ENCODE measurements at places on chromosomes 4 and X. TPM values are rescaled to one million over a fixed set of nuclear protein-coding genes. Genes with fewer than 3 reads are reported as not detected.
A peak's percentile ranks its signal among the peaks of the same experiment; 100 is the strongest.

GRCh38 chr4:184808713-184809050 lies 17.1 kb downstream of the ACSL1 start:
- peaks cover 2% of the 10 kb centered on the region for H3K36me3 ChIP-seq
- no peaks in the 10 kb centered on the region for H3K27me3 ChIP-seq
- no peak for DNase-seq
- peaks cover 2% of the 10 kb centered on the region for H3K4me1 ChIP-seq

CFAP47 gene
- not detected for total RNA-seq

HSFX3 gene
- not detected for total RNA-seq

UBQLN2 gene
- 67.2 TPM for total RNA-seq

GRCh38 chrX:137425273-137425902 lies 140.5 kb upstream of the ZIC3 start:
- H3K27ac ChIP-seq = no peak overlapping the region
- H3K4me1 ChIP-seq = peaks cover 10% of the 10 kb centered on the region
- H3K4me3 ChIP-seq = no peak overlapping the region

- DNase-seq = no peak
- H3K27ac ChIP-seq = no peak overlapping the region
- no peaks in the 10 kb centered on the region for H3K4me1 ChIP-seq
Measured at GRCh38 chr4:95051702-95052020, 293.9 kb downstream of the BMPR1B start.

DNA sequence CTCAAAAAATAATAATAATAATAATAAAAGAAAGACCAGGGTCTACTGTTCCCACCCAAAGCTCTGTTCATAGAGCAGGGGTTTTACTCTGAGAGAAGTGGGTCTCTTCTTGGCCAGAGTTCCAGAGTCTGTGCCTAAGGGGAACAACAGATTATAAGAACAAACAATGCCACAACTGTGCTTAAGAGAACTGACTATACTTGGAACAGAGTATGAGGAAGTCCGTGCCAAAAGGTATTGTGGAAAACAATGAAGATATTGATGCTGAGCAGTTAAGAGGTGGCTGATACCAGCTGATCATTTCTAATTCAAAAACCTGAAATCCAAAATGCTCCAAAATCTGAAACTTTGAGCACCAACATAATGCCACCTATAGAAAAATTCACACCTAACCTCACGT lies 229.6 kb downstream of the FBXO8 start:
- H3K4me1 ChIP-seq = no peaks in the 10 kb centered on the region
- no peak for DNase-seq
- H3K36me3 ChIP-seq = no peaks in the 10 kb centered on the region
- no peak overlapping the region for H3K27ac ChIP-seq
- H3K27me3 ChIP-seq = peaks cover 6% of the 10 kb centered on the region
- H3K4me3 ChIP-seq = no peak overlapping the region

GPR143 gene
- not detected for total RNA-seq

- no peak for DNase-seq
- no peaks in the 10 kb centered on the region for H3K36me3 ChIP-seq
- peak overlapping the region; percentile 77 for H3K4me3 ChIP-seq
- no peaks in the 10 kb centered on the region for H3K27me3 ChIP-seq
- H3K4me1 ChIP-seq = peaks cover 48% of the 10 kb centered on the region
- H3K27ac ChIP-seq = peak overlapping the region; percentile 89
Measured at GRCh38 chr4:39030725-39031124, 1.5 kb downstream of the TMEM156 start.

DNA sequence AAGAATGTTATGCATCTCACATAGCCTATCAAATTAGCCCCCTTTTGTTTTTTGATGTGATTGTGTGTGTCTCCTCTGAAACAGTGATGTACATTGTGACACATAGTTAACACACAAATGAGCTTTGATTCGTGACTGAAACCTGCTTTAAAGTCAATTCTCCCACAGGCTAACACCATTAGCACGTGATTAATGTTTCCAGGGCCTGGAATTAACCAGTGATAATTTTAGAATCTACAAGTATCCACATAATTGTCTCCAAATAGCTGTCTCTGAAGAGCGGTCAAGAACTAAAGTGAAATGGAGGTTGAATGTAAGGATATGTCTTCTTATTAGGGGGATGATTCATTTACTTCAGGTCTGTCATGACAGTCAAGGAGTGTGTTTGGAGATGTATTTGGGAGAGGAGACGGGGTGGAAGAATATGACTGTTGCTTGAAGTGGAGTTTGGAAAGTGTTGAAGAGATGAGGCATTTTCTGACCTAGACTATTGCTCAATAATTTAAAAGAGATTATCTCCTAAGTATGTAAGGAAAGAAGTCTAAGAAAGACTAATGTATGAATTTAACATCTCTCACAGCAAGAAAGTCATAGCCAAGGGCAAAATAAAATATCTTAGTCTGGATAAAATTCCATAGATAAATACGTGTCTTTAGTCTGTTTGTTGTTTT lies 13.7 kb upstream of the RASGEF1B start:
- no peaks in the 10 kb centered on the region for H3K27me3 ChIP-seq
- peaks cover 3% of the 10 kb centered on the region for H3K36me3 ChIP-seq
- no peak overlapping the region for H3K4me3 ChIP-seq

GRCh38 chr4:112954286-112954685 lies 95.2 kb upstream of the ANK2 start:
- H3K27ac ChIP-seq = no peak overlapping the region
- no peak for DNase-seq
- no peak overlapping the region for H3K4me3 ChIP-seq
- H3K4me1 ChIP-seq = no peaks in the 10 kb centered on the region
- peaks cover 13% of the 10 kb centered on the region for H3K27me3 ChIP-seq

- no peak overlapping the region for H3K4me3 ChIP-seq
- no peaks in the 10 kb centered on the region for H3K36me3 ChIP-seq
- H3K27me3 ChIP-seq = no peaks in the 10 kb centered on the region
Measured at GRCh38 chrX:111662292-111662691, 18.7 kb upstream of the ALG13 start.

DNA sequence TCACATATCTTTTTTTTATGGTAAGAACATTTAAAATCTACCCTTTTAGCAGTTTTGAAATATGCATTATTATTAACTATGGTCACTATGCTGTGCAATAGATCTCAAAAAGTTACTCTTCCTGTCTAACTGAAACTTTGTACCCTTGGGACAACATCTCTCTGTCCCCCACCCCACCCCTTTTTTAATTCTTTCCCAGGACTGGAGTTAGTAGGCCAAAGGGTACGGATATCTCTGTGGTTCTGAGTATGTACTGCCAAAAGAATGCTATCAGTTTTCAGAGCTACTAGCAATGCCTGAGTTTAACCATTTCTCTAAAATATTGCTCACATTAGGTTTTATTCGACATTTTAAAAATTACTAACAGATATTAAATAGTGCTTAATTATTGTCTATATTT lies 4.7 kb upstream of the FAM241A start:
- no peak overlapping the region for H3K27ac ChIP-seq
- H3K27me3 ChIP-seq = no peaks in the 10 kb centered on the region
- no peak overlapping the region for H3K4me3 ChIP-seq
- peaks cover 7% of the 10 kb centered on the region for H3K4me1 ChIP-seq

REELD1 gene
- total RNA-seq = not detected

DNA sequence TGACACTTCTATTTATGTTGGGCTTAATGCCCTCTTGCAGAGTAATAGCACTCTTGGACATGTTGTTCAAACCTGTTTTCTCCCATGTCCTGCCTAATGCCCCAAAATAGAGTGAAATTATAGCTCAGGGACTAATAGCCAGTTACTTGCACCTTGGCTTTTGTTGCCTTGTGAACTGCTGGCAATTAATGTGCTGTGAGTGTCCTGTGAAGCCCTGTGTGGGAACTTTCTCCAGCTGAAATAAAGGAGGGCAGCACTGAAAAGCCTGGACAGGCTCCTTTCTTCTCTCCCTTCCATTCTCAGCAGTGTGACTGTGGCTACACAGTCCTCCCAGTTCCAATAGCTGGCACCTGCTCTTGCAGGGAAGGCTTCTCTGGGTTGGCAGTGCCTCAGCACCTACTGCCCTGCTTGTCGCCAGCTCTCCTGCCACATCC lies 72.4 kb downstream of the DCLK2 start:
- H3K36me3 ChIP-seq = no peaks in the 10 kb centered on the region
- H3K27me3 ChIP-seq = peaks cover 9% of the 10 kb centered on the region
- no peak overlapping the region for H3K4me3 ChIP-seq
- no peak overlapping the region for H3K27ac ChIP-seq
- no peaks in the 10 kb centered on the region for H3K4me1 ChIP-seq
- no peak for DNase-seq

DNA sequence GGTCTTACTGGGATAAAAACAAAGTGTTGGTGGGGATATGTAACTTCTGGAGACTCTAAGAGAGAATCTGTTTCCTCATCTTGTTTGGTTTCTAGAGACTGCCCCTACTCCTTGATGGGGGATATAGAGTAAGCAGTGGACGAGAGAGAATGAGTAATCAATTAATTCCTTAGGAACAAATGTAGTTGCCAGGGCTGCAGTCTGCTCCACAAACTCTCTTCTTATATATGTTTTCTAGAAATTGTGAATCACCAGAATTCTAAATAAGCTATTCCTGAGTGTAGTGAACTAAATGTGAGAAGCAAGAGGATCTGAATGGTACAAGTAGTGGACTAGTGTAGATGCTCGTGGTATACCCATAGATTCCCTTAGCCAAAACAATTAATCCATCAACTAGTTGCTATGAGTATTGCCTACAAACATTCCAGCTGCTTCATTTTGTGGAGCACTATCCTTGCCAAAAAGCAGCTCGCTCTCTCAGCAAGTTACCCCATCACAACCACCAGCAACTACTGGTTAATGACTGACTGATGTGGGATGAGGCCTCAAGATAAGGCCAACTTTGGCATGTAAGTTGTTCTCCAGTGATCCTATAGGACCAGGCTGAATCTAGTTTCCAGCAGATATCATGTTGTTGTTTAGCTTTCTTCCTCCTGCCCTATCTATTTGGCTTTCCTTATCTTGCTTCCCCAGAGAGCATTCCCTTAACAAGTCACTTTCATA lies 273.0 kb downstream of the SLC7A11 start:
- no peak for DNase-seq
- no peaks in the 10 kb centered on the region for H3K27me3 ChIP-seq
- H3K4me3 ChIP-seq = no peak overlapping the region

DNA sequence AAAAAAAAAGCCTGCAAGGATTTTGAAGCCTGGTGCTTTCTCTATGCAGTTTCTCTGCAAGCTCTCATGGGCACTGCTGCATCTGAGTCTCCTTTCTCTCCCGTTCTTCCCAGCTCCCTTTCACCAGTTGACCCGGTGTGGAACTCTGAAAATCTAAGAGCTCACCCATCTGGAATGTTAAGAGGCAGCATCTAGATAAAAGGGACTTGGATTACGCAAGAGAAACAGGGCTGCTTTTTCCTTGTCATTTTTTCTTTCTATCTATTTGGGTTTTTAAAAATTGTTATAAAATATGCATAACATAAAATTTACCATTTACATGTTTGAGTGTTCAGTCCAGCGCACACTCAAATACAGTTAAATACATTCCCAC lies 95.2 kb upstream of the RPS6KA3 start:
- H3K27ac ChIP-seq = no peak overlapping the region
- H3K4me1 ChIP-seq = no peaks in the 10 kb centered on the region
- DNase-seq = no peak
- no peak overlapping the region for H3K4me3 ChIP-seq
- no peaks in the 10 kb centered on the region for H3K36me3 ChIP-seq
- no peaks in the 10 kb centered on the region for H3K27me3 ChIP-seq

- H3K27me3 ChIP-seq = no peaks in the 10 kb centered on the region
- peaks cover 4% of the 10 kb centered on the region for H3K36me3 ChIP-seq
- H3K27ac ChIP-seq = no peak overlapping the region
- no peak for DNase-seq
- H3K4me1 ChIP-seq = peaks cover 59% of the 10 kb centered on the region
- no peak overlapping the region for H3K4me3 ChIP-seq
Measured at GRCh38 chrX:19800821-19801374, 86.5 kb downstream of the SH3KBP1 start.

IL1RAPL2 gene
- not detected for total RNA-seq

DGKK gene
- total RNA-seq = not detected

- H3K4me3 ChIP-seq = no peak overlapping the region
- H3K27ac ChIP-seq = no peak overlapping the region
- peaks cover 4% of the 10 kb centered on the region for H3K4me1 ChIP-seq
- H3K27me3 ChIP-seq = no peaks in the 10 kb centered on the region
- H3K36me3 ChIP-seq = peaks cover 26% of the 10 kb centered on the region
- DNase-seq = no peak
Measured at GRCh38 chr4:169682372-169683047, 62.1 kb downstream of the CLCN3 start.

DNA sequence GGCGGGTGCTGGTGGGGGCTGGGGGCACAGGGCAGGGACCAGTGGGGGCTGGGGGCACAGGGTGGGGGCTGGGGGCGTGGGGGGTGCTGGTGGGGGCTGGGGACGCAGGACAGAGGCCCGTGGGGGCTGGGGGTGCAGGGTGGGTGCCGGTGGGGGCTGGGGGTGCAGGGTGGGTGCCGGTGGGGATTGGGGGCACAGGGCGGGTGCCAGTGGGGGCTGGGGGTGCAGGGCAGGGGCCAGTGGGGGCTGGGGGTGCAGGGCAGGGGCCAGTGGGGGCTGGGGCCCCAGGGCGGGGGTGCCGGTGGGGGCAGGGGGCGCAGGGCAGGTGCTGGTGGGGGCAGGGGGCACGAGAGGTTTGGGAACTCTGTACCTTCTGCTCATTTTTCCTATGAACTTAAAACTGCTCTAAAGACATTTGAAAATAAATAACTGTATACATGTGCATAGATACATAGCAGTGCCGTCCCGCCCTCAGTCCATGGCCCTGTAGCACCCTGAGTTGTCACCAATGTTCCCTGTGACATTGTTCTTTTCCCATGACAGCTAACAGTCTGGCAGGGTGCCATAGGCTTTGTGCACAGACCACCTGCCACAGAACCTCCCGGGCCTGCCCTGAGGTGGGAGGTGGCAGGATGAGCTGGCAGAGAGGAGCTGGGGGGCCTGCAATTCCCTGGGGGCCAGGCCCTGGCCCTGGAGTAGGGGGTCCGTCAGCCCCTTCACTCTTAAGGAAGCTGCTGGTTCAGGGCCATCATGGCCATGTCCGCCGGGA lies 35.6 kb upstream of the ADRA2C start:
- no peak overlapping the region for H3K4me3 ChIP-seq
- no peak overlapping the region for H3K27ac ChIP-seq
- H3K4me1 ChIP-seq = no peaks in the 10 kb centered on the region
- no peak for DNase-seq
- no peaks in the 10 kb centered on the region for H3K36me3 ChIP-seq
- peaks cover 5% of the 10 kb centered on the region for H3K27me3 ChIP-seq

DNA sequence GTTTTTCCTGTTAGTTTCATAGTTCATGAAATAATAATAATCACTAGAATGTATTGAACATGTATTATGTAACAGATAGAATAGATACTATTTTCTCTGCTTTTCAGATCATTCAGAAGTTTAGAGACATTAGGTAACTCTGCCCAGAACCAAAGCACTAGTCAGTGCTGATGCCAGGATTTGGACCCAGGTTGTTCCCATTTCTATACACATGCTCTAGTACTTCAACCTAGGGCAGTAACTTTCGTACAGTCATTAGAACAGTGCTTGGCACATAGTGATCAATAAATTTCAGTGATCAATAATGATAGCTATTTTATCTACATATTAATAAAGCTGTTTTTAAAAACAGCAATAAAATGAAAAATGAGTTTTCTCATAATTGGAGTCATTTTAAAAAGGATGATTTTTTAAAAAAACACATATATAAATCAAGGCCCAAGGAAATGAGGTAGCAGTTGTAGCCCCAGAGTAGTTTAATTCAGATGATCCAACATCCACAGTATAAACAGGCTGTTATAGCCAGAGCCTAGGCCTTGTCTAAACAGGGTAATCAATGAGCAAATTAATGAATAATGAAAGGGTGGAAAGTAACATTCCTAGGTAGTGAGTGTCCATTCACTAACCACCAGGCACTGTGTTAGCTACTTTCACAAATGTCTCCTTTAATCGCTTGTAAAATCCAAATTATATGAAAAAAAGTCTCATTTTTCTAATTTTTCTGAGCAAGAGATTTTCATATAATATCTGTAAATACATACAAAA lies 25.6 kb downstream of the TXK start:
- H3K4me1 ChIP-seq = peaks cover 57% of the 10 kb centered on the region
- no peak overlapping the region for H3K4me3 ChIP-seq
- DNase-seq = no peak
- H3K36me3 ChIP-seq = peaks cover 16% of the 10 kb centered on the region
